GM23338 (cell line): ENCODE measurements at places on chromosomes 5 and 9. TPM values are rescaled to one million over a fixed set of nuclear protein-coding genes. Genes with fewer than 3 reads are reported as not detected.

The FBLL1 gene
- total RNA-seq, result 6.0 and 7.1 TPM in 2 replicates

The NRARP gene
- total RNA-seq, result 39.0 and 55.1 TPM in 2 replicates

The DAPK1 gene
- 109 and 134 TPM in 2 replicates for total RNA-seq

The GRAMD2B gene
- 14.9 and 16.9 TPM in 2 replicates for total RNA-seq

The SLC44A1 gene
- 74.4 and 75.0 TPM in 2 replicates for total RNA-seq

The CNTNAP3 gene
- 8.3 and 11.4 TPM in 2 replicates for total RNA-seq

GRCh38 chr9:15333376-15333881 is 26.4 kb upstream of the TTC39B start:
- H3K4me1 ChIP-seq, result no peaks in the 10 kb centered on the region
- no peaks in the 10 kb centered on the region; the same call in 1 of the 2 replicates for H3K36me3 ChIP-seq
- H3K27me3 ChIP-seq, result no peaks in the 10 kb centered on the region
- H3K4me3 ChIP-seq, result no peak overlapping the region
- no peak overlapping the region for H3K27ac ChIP-seq

GRCh38 chr9:35826071-35826701 is 2.3 kb downstream of the FAM221B start:
- H3K4me3 ChIP-seq, result no peak overlapping the region
- H3K27me3 ChIP-seq, result no peaks in the 10 kb centered on the region
- no peak overlapping the region for H3K27ac ChIP-seq
- peak; percentile 83 for DNase-seq

DNA sequence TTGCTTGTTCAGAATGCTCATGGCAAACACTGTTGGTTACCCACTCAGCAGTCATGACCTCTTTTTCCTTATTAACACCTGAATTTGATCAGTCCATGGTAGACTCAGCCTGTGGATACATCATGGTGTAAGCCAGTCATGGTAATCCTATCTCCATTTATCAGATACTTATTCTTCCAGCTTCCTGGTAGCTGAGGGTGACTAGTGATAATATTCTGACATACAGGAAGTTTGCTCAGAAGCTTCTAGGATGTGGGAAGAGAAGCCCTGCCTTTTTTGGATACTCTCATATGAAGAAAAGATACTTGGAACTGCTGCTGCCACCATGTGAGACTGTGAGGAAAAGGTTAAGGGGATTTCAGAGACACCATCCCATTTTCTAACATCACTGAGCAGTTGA is 7.3 kb downstream of the GDA start:
- no peaks in the 10 kb centered on the region; the same call in 1 of the 2 replicates for H3K36me3 ChIP-seq
- no peaks in the 10 kb centered on the region for H3K4me1 ChIP-seq
- no peak overlapping the region for H3K27ac ChIP-seq
- H3K4me3 ChIP-seq, result no peak overlapping the region

DNA sequence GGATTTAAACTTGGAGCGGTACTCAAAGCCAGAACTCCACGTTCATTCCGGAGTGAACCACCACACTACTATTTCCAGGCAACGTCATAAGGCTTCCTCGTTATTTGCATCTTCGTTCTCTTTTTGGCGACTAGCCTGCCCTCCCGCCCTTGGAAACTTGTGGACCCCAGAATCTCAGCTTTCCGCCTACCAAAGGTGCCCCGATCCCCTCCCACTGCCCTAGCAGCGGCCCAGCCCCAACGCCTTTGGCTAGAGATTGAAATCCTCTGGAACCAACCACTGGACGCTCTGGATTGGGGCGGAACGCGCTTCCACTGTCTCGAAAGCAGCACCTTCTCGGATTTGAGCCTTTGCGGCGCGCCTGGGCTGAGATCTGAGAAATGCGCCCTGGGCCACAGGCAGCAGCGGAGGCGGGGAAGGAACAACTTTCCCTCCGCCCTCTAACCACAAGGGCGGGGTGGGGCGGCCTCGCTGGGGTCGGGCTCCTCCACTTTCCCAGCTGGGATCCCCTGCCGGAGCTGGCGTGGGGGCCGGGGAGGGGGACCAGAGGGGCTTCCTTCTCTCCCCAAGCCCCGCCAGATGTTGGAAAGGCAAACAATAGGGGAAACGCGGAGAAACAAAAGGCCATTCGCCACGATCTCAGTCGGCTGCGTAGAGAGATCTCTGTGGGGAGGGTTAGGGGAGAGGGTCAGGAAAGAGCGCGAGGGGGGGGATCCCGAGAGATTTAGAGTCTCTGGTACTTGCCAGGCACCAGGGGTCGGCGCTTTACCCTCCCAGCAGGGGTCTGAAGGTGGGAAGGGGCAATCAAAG is 1.3 kb downstream of the MOB3B start:
- H3K27ac ChIP-seq, result peak overlapping the region; percentile 78
- peak; percentile 93 for DNase-seq
- peaks cover 10% of the 10 kb centered on the region; the same call in 1 of the 2 replicates for H3K27me3 ChIP-seq
- H3K36me3 ChIP-seq, result no peaks in the 10 kb centered on the region; the same call in 1 of the 2 replicates

DNA sequence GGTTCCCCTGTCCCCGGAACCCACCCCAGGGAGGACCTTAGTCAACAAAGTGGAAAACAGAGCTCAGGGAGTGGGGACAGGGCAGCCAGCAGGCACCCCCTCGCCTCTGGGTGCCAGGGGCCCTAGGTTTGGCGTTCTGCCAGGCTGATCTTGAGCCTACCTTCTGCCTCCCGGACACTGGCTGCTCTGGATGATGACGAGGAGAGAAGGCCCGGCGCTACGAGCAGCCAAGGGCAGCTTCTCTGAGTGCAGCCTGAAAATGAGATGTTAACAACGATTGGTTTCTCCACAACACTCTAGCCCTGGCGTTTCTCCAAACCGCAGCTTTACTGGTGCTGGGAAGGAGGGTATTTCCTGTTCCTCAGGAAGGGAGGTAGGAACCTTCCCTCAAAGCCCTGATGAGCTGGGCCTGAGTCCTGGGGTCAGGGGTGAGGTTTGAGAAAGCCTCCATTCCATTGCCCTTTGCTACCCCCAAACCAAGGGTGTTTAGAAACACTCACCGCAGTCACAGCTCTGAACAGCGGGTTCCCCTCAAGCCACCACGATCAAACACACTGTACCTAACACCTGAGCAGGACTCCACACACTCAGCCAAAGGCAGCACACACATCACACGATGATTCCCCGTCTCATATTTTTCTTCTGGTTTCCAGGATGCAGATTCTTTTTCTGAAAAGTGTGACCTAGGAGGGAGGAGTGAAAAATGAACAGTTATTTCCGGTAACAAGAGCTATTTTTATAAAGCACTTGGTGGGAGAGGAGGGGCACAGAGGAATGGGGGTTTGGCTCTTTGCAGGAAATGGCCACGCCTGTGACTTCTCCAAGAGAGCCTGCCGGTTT is at the start of gene STING1:
Gene STING1 (minus strand): TSS at position 709 of the 840 bp plus-strand sequence. CDS start 1,054 bp downstream, outside the sequence.
- H3K4me3 ChIP-seq, result no peak within 1 kb of the TSS
- no peak within 1 kb of the TSS for H3K27ac ChIP-seq
- H3K27me3 ChIP-seq, result no peaks in the 10 kb centered on the region
- no peaks in the 10 kb centered on the region for H3K36me3 ChIP-seq
- DNase-seq, result no peak
- peaks cover 8% of the 10 kb centered on the region; the same call in 1 of the 2 replicates for H3K4me1 ChIP-seq

DNA sequence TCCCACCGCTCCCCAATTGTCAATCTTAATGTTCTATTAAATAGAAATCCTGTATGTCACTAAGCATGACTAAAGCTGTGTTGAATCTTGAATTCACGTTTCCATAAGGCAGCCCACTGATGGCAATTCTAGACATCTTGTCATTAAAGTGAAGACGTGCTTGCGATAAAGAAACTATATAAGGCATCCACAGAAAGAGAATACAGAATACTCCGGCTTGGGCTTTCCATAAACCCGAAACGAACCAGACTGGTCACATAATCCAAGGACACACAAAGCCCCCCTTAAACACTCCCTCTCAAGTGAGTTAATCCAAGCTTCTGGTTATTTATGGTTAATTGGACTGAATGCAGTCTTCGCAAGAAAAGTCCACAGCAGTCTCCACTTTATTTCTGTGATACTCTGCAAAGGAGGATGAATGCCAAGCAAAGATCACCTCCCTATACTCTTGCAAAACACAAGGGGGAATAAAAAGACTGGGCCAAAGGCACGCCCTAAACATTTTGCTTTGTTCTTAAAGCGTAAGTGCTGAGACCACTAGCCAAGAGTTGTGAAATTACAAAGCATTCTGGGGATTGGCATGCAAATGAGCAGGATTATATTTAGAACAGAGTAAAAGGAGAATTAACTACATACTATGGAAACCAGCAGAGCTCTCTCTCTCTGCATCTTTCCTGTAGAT is 54.7 kb downstream of the DPYSL3 start:
- DNase-seq, result peak; percentile 67
- H3K36me3 ChIP-seq, result no peaks in the 10 kb centered on the region
- H3K4me3 ChIP-seq, result peak overlapping the region; percentile 83
- no peaks in the 10 kb centered on the region for H3K27me3 ChIP-seq
- peaks cover 52% of the 10 kb centered on the region for H3K4me1 ChIP-seq

DNA sequence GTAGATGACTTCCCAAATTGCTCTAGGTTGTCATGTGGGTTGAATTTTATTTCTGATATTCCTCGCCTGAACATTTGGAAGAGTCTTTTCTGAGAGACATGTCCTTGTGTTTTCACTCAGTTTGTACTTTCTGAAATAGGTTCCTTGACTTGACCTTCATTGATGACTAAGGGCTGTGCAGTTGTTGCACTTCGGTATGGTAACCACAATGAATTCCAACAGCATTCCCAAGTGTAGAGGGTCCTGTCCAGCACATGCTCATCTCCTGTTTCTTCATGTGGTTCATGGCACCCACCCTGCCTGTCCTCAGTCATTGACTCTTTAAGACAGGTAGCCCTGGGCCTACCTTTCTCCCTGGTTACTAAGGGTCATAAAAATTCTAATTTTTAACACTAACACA is 527.8 kb downstream of the MTRR start:
- no peaks in the 10 kb centered on the region for H3K36me3 ChIP-seq
- no peak overlapping the region for H3K4me3 ChIP-seq
- no peaks in the 10 kb centered on the region for H3K4me1 ChIP-seq
- no peaks in the 10 kb centered on the region for H3K27me3 ChIP-seq

DNA sequence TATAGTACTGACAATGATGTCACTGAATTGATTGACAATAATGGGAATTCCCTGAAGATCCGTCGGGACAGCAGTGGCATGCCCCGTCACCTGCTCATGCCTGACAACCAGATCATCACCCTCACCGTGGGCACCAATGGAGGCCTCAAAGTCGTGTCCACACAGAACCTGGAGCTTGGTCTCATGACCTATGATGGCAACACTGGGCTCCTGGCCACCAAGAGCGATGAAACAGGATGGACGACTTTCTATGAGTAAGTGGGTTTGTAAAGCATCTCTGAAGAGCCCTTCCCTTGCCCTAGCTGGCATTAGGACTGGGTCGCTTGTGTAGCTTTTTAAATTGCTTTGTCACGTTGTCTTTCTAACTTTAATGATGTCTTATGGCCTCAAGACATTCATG is 72.7 kb upstream of the WWC1 start:
- DNase-seq, result no peak
- H3K27ac ChIP-seq, result no peak overlapping the region
- H3K4me1 ChIP-seq, result peaks cover 21% of the 10 kb centered on the region
- no peaks in the 10 kb centered on the region for H3K36me3 ChIP-seq
- H3K4me3 ChIP-seq, result no peak overlapping the region

GRCh38 chr5:170821257-170821800 is 37.8 kb downstream of the GABRP start:
- no peak overlapping the region for H3K27ac ChIP-seq
- peaks cover 5% of the 10 kb centered on the region for H3K36me3 ChIP-seq
- H3K27me3 ChIP-seq, result no peaks in the 10 kb centered on the region

DNA sequence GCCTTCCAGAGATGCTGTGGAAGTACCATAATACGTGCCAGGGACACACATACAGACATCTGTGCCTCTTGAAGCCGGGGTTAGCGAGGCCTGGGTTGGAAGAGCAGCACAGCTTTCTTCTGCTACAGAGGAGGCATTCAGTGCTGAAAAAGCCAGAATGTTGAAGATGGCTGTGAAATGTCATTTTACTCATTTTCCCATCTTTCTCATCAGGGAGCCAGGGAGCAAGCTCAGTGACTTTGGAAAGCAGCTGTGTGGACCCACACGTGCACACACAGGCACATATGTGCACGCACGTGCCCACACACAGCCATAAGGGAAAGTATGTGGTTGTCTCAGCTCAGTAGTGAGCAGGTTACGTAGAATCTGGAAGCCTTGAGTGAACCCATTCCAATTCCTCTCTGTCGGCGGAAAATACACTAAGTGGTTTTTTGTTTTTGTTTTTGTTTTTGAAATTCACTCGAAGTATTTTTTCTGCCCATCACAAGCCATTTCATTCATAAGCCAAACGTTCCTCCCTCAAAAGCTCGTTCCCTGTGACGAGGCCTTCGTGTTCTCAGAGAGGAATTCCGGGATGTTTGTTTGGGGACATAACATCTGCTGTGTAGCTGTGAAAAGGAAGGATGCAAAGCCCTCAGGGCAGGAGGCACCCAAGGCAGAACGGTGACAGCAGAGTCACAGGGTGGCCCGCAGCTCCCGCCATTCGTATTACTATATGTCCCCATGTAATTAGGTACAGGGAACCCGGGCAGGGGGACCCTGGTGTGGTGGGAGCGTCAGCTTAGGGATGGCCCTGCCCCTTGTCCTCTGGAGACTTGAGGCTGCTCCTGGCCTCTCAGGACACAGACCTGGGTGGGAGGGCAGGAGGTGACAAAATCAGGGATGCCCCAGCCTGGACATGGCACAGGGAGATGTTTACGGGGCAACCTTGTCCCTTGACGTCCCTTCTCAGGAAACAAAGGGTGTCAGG is 29.0 kb upstream of the ANKRD33B start:
- no peak overlapping the region for H3K4me3 ChIP-seq
- H3K27me3 ChIP-seq, result no peaks in the 10 kb centered on the region
- DNase-seq, result no peak
- no peaks in the 10 kb centered on the region for H3K36me3 ChIP-seq
- H3K4me1 ChIP-seq, result no peaks in the 10 kb centered on the region

GRCh38 chr9:6216951-6217350 is 1.3 kb downstream of the IL33 start:
- H3K36me3 ChIP-seq, result no peaks in the 10 kb centered on the region
- H3K27ac ChIP-seq, result no peak overlapping the region
- no peak overlapping the region for H3K4me3 ChIP-seq

GRCh38 chr5:178298283-178298807 is 65.7 kb upstream of the PHYKPL start:
- H3K27me3 ChIP-seq, result no peaks in the 10 kb centered on the region
- no peaks in the 10 kb centered on the region for H3K4me1 ChIP-seq
- no peak overlapping the region for H3K27ac ChIP-seq
- no peaks in the 10 kb centered on the region for H3K36me3 ChIP-seq

DNA sequence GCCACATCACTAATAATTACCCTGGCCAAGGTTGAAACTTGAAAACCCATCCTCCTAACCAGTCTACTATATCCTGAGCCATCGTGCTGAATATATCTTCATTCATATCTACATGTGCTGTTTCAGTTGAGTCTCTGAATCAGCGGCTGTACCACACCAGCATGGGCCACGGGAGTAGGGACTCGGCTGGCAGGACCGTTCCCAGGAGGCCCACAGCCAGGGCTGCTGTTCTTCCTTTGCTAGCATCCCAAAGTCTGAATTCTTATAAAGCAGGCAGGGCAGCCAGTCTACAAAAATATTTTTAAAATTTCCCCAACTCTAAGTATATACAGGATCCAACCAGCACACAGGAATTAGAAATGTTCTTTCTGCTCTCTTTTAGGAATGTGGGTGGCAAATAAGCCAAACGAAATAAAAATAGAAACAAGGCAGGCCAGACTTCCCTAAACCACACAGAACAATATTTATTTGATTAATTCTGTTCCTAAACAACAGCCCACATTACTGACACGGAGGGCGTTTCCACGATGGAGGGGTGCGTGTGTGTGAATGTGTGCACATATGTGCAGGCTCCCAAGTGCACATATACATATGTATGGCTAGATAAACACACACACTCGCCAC is 42.8 kb upstream of the EQTN start:
- H3K36me3 ChIP-seq, result no peaks in the 10 kb centered on the region
- H3K4me3 ChIP-seq, result no peak overlapping the region
- no peaks in the 10 kb centered on the region for H3K27me3 ChIP-seq
- DNase-seq, result no peak
- peaks cover 15% of the 10 kb centered on the region for H3K4me1 ChIP-seq
